Small intestine (tissue), 16 donors: ENCODE measurements at places on chromosomes 11 and 22.

DNA sequence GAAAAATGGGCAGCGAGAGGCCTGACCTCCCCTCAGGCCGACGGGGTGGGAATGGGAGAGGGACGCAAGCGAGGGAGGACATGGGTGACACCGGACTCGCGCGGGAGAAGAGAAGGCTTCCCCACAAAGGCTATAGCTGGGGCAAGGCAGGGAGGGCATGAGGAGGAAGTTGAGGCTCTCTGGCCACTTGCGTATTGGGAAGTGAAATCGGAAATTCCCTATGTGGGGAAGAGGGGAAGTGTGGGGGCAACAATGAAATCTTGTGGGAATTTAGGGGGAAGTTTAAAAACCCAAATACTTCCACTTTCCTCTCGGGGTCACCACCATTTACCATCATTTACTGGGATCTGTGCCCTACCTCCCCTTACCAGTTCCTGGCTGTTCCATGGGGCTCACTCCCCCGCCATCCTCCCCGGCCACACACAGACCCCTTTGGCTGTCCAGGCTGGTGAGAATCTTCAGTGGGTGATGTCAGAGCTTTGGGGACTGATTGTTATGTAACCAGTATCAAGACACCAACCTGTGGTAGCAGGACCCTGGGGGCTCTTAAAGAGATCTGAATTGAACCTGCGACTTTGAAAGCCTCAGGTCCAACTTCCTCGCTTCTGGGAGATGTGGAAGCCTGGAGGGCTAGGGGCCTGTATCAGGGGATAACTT is 951 bp upstream of the EHD1 start:
- no peak for DNase-seq

DNA sequence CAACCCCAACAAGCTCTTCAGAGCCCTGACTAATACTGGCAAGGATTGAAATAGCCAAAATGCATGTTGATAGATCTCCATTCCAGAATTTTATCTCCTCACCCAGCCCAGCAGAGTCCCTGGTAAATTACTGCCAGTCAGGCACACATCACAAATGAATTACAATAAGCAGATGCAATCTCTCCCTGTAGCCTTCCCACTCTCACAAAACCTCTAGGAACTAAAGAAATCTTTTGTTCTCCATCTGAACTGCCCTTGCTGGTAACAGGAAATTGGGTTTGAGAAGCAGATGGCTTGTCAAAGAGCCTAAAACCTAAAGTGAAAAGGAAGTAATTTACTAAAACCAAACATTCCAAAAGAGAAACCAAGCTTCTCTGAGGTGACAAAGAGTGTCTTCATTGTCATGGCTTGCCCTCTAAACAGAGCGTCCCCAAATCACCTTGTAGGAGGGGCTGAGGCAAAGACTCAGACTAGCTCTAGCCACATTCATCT is 59.5 kb downstream of the FAM168A start:
- DNase-seq, result no peak

DNA sequence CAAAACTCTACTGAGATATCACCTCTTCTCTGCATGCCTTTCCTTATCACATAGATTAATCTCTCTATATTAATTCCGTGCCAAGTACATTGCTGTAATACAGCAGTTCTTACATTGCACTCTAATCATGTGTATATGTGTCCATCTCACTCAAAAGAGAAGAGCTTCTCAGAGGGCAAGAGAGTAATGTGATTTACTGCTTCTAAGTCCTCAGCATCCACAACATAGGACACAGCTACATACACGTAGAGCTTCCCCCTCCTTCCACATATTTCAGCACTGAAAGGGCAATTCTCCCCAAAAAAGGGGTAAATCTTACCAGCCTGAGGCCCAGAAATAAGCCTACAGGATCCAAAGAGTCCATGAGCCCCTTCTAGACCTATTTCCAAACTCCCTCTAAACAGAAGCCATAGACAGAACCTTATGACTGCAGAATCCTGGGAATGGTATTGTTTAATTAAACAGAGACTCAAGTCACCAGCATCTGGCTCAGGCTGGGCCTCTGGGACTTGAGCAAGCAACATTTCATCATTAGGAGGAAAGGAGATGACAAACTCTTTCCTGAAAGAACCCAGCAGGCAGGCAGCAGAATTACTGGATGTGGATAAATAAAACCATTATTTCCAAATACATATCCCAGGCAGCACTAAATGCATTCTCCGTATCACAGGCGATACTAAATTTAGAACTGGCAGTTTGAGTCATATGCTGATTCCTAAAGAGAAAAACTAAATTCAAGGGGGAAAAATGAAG is 87.2 kb downstream of the KCNC1 start:
- DNase-seq, result no peak

DNA sequence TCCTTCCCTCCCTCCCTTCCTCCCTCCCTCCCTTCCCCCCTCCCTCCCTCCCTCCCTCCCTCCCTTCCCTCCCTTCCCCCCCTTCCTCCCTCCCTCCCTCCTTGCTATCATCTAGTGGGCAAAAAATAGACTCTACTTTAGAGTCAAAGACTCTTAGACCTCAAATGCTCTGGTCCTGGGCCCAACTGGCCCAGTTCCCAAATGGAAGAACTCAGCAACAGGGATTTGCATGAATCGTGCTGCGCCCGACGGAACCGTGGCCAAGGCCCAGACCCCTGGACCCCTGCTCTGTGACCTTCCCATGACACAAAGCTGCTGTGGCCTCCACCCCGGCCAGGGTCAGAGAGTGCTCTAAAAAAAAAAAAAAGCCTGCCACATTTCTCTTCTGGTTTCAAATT is 97.4 kb downstream of the WNT7B start:
- no peak for DNase-seq

DNA sequence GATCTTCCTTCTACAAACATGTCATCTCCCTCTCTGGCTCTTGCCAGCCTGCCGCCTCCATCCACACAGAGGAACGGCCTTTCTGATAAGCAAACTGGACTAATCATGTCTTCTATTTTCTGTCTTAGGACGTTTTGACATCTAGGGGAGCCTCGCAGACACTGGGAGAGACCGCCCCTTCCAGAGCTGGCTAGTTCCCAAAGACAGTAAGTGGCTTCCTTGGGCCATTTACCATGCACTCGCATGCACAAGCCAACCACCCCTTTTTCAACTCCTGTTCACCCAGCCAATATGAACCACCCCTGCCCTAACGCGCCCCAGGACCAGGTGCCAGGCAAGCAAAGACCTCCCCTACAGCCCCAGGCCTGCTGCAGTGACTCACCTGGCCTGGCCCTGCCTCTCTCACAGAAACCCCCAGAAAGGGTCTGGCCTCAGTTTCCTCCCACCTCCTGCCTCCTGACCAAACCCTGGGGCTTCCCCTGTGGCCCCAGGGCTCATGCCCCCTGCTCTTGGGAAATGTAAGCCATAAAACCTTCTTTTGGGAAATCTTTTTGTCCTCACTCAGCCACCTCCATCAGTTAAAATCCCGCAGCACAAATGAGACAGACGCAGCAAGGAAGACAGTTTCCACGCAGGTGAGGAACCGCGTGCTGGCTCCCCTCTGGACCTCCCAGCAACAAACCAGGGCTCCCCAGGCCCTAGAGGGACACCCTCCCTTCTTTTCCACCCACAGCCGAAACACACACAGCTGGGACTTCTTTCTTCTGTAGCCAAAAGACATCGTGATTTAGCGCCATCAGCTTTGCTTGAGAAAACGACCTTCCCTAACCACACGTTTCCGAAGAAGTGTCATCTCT is 38.5 kb downstream of the SHANK2 start:
- DNase-seq, result no peak

GRCh38 chr11:86346513-86346912 is 28.2 kb upstream of the CCDC81 start:
- no peak for DNase-seq

DNA sequence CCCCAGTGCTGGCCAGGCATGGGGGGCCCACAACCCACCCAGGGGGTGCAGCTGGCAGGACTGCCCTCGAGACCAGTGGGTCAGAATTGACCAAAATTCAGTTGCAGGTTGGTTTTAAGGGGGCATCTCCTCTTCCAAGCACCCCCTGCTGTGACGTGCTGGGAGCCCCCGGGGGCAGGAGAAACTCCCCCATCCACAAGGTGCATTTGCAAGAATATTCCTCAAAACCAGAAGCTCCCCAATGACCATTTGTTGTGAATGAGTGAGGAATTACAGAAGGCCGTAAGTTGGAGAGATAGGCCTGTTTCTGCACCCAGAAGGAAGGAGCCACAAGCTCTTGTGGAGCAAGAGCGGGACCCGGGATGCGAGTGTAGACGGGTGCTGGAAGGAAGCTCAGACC is 414.5 kb downstream of the BRD1 start:
- no peak for DNase-seq

DNA sequence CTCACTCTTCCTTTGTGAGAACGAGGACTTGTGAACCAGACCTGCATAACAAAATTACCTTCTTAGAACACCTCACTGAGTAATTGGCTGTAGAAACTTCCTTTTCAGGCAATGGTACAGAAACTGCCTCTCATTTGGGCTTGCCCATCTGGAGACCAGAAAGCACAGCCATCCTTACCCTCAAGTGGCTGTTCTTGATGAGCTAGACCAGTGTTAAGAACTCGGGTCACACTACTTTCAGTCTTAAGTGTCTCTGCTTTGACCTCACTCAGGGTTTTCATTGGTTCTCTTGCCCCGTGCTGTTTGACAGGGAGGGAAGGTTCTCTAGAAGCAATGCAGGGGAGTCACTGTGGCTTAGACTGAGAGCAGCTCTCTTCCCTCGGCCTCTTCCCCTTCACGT is 29.3 kb downstream of the NAT10 start:
- DNase-seq, result no peak

DNA sequence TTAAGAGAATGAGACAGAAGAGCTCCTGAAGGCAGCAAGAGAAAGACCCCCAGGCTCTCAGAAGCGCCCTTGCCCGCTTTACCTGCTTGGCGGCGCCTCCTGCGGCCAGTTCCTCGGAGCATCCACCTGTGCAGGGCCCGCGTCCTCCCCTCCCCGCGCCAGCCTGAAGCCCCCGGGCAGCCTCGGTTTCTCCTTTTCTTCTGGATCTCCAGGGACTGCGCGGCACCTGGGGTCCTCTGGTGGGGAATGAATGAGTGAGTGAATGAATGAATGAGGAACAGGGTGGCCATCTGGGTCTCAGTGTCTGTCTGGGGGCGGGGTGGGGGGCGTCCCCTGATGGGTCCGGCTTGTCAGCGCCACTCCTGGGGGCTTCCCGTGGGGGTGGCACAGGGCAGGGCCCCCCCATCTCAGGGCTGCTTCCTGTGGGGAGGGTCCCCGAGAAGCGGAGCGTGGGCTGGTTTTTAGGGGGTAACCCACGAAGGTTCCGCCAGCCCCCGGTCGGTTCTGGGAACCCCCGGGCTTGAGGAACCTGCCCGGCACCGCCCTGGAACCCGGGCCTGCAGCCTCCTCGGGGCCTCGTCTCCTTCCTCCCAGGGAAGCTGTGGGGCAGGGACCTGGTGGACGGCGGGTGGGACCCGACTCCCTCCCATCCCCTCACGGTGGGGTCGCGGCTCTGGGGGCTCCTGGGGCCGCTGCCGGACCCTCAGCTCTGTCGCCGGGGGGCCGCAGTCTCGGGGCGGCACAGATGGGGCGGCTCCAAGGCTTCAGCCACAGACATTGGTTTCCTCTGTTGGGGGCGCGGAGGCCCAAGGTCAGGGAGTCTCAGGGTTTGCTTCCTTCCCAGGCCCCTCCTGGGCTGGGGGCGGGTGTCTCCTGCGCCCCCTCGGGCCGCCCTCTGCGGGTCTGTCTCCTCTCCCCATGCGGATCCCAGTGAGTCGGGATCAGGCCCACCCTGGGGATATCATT is 8.3 kb upstream of the KRTAP5-7 start:
- DNase-seq, result no peak

DNA sequence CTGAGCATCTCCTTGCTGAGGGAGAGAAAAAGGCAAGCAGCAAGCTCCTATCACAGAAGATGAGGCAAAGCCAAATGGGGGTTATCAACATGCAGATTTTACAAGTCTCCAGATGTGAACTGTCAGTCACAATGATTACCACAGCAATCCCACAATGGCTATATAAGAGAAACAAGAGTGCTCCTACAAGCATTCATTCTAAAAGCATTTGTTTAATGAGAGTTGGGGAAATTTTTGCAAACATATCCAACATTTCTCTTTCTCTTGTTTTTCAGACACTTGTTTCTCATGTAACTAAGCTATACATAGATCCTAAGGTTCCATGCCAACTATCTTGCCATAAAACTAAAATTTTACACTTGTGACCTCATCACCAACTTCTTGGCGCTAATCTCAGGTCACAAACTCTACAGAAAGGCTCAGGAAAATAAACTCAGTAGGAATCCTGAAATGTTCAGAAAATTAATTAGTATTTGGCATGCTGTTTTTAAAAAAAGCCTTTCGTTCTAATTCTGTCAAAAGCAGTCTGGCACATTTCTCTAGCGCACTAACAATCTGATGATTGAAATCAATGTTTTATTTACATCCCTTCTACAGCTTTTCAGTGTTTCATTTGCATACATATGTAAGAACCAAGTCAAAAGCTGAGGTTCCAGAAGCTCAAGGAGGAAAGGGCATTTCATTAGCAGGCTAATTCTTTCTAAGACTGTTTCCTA is 199.5 kb downstream of the TTC28 start:
- no peak for DNase-seq

DNA sequence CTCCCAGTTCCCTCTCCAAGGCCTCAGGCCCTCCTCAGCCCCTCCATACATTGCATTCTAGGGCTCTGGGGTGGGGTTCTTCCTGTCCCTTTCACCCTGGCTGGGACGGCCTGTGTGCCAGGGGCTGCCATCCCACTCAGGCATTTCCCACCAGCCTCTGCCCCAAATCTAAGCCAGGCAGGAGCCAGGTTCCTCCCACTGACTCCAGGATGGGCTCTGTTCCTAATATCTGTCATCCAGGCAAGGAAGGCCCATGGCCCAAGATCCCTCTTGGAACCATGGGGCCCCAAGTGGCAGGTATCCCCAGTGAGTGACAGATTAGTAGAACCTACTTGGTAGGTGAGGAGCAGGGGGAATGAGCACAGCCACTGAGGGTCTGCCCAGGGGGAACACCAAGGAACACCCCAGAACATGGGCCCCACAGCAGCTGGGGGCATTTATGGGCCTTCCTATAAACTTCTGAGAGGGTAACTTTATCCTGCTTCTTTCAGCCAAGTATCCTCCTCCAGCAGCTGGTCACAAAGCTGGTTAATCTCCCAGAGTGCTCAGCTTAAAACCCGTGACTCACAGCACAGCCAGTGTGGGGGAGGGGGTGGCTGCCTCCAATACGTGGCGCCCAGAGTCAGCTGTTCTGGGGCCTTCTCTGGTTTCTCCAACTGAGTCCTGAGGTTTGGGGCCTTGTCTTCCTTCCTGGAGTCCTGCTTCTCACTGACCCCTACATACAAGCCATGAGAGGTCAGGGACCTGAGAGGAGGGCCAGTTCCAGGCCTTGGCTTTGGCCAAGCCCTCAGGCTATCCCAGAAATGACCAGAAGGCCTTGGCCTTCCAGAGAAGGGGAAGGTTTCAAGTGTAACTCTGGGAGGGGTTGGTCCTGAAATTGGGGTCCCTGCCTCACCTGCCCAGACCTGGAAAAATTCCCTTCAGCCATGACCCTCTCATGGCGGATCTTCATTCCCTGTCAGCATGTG is 19.9 kb upstream of the MYOD1 start:
- no peak for DNase-seq

DNA sequence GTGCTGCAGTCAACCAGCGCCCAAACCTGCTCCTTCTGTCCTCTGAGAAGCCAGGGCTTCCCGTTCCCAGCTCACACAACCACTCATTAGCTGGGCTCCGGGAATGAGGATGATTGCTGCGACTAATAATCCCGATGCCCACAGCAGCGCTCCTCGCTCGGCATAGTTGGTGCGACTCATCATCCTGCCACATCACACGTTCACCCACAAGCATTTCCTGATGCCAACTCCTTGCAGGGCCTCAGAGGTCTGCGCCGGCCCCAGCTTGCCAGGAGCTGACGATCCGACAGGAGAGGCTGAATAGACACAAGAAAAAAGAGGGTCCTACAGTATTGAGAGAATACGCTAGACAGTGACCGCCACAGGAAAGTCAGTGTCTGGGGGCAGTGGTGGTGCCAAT is 10.6 kb upstream of the CSNK1E start:
- no peak for DNase-seq
